ENCODE measurements at places on chromosomes 4 and X.
A peak's percentile ranks its signal among the peaks of the same experiment; 100 is the strongest.

DNA sequence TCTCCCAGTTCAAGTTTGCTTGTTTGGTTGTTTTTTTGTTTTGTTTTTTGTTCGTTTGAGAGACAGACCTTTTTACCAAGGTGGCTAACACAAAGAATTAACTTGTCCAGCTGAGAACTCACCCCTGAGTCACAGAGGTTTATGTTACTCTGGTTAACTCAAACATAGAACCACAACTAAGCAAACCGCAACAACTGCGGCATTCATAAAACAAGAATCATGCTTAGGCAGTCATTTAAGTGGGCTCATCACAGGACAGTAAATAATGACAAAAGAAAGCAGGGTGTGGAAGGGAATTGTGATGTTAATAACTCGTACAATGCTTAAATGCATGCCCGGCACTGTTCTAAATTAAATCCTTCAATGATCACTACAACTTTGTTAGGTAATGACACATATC lies 24.7 kb upstream of the IL13RA1 start:
- DNase-seq, result no peak

GRCh38 chrX:112734290-112734689 lies 54.6 kb upstream of the LHFPL1 start:
- DNase-seq, result peak; percentile 4

DNA sequence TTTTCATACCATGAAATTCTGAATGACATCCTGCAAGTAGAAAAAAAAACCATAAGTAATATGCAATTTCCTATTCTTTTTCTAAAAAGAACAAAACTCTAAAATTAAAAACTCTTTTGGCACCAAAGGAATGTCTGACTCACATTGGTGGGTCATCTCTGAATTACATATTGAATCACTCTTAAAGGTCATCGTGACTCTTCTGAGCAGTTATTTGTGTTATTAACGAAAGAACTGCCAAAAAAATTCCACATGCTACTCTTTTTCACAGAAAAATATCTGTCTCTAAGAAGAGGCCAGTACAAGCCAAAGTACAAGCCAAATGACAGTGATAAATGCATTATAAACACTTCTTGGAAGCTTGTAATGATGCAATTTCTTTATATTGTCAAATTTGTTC lies 282.2 kb downstream of the GUCY2F start:
- DNase-seq, result no peak

GRCh38 chrX:156003486-156004185 lies 6.1 kb downstream of the IL9R start:
- no peak for DNase-seq

DNA sequence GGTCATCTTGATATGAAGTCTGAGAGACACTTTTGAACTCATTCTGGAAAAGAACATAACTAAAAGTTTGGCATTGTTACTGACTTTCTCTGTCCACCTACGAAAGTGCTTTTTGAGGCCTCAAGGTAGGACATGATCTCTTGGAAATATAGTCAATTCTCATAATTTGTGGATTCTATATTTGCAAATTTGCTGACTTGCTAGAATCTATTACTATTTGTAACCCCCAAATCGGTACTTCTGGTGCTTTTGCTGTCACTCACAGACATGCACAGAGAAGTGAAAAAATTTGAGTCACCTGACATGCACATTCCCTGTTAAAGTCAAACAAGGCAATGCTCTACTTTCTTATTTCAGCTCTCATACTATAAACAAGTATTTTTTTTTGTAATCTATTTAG lies 35.6 kb downstream of the TSPAN7 start:
- DNase-seq, result no peak

Measured in heart right ventricle (tissue), 16 donors.